ENCODE measurements at places on chromosomes 16 and 17.

DNA sequence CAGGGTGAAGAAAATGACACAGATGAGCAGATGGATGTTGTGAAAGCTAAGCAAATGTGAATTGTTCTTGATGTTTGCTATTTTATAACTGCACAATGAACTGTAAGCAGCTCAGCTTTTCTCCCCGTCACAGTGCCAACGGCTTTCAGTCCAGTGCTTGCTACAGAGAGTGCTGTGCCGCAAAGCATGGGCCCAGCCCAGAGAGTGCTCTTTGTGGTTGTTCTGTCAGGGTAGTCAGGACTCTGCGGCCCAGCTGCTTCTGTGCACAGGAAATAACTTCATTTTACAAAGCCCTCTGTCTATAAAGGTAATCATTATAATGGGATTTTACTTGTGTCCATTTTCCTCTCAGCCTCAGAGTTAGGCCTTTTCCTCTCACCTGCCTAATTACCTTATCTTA, 39.1 kb downstream of the CDRT15 start:
- DNase-seq, result no peak

GRCh38 chr17:82320956-82321927, 3.8 kb upstream of the CD7 start:
- DNase-seq, result no peak

DNA sequence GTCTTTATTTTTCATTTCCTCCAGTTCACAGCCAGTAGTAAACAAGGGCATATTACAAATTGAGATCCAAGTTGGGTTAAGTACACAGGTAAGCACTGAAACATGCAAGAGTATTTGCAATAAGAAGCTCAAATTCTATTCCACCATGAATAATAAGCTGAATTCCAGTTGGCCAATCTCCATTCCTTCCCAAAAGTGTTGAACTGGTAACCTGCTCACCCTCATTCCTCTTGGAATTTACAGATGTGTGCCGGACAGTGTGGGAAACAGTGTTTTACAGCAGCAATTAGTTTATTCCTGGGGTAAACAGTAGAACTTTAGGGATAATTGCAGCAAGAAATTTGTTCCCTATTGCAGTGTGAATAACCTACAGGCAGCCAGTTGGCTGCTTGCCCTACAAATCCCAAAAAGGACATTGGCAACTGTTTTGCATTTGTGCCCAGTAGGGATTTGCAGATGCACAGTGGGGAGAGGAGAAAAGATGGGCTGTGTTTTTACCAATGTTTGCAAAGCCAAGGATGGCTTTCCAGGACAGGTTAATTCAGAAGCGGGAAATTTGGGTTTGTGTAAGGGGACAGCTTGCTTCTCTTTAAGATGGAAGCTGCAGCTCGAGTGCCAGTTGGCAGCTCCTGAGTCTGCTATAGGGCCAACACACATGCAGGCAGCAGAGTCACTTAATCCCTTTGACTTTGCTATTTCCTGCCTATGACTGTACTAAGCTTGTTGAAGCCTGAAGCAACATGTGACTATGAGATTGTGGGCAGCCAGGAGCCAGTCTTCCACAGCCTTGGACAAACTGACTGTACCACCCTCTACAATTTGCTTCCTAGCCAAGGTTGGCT, 318.9 kb downstream of the MAP2K6 start:
- DNase-seq, result no peak

DNA sequence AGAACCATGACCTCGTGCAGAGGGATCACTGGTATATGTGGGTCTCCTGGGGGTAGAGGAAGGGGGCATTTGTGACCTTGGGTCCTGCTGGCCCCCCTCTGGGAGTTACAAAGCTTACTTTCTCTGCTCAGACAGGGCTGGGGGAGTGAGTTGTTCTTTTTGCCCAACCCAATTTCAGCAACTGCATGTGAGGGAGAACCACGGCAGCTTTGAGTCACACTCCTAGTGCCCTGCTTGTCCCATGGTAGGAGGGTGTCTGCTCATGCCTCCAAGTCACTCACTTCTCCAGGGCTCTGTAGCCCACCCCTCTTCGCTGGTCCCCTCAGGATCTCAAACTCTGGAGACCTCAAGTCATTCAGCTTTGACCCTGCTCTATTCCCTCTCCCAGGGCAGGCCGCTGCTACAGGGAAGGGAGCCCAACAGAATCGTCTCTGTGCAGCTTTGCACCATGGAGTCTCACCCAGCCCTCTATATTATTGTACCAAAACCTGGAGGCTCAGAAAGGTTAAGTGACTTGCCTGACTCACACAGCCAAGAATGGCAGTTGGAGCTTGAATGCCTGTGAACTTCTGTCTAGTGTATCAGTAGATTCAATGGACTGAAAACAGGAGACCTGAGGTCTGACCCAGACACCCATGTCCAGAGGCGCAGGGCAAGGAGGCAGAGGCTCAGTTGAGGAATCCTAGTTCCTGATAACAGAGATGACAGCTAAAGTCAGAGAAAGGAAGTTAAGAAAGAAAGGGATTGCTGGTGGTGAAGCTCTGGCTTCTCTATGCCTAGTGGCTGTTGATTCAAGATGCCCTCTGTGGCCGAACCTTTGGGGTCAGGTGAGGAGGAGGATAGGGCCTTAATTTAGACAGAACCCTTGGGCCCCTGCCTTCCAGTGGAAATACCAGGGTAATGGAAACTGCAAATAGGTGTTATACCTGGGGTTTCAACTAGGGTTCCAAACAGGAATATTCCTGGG, 14.6 kb upstream of the ETV4 start:
- DNase-seq, result no peak

DNA sequence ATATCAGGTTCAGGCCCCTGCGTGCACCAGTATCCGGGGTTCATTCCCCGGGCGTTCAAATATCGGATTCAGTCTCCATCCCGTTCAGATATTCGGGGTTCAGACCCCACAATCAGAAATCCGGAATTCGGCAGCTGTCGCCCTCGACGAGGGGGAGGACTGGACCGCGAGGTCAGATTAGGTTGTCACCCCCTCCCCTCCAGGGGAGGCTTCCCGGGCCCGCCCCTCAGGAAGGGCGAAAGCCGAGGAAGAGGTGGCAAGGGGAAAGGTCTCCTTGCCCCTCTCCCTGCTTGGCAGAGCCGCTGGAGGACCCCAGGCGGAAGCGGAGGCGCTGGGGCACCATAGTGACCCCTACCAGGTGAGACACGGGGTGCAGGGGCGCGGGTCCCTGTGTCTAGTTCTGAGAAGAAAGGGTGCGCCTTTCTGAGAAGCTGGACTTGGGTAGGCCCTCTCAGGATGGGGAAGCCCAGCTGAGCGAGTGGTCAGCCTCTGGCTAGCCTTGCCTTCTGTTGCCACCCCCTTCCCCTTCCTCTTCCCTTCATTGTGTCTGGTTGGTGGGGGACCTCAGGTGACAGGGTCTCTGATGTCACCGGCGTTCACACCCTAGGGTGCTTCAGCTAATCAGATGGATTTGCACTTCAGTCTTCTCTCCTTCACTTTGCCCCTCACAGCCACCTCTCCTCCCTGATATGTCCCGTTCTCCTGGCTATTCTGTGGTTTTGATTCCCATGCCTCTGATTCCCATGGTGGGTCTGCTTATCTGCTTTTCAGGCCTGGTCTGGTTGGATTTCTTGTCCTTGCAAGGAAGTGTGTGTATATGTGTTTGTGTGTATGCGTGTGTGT, 844 bp downstream of the TAOK2 start:
- no peak for DNase-seq

DNA sequence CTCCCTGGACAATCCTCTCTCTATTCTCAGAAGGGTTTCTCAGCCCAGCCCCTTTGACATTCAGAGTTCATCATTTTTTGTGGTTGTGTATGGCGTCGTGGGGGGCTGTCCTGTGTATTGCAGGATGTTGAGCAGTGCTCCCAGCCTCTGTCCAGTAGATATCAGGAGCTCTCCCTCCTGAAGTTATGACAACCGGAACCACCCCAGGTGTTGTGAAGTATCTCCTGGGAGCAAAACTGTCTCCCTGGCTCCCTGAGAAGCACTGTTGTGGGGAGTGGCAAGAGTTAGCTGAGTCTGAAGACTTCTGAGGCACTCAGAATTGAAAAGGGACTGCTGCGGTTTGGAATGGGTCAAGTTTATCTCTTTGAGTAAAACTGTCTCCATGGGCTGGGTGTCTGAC, 55.9 kb upstream of the MGAT5B start:
- DNase-seq, result no peak

GRCh38 chr16:881219-882097, 80.9 kb upstream of the GNG13 start:
- no peak for DNase-seq

GRCh38 chr17:28579526-28579925, 2.8 kb upstream of the ALDOC start:
- no peak for DNase-seq

DNA sequence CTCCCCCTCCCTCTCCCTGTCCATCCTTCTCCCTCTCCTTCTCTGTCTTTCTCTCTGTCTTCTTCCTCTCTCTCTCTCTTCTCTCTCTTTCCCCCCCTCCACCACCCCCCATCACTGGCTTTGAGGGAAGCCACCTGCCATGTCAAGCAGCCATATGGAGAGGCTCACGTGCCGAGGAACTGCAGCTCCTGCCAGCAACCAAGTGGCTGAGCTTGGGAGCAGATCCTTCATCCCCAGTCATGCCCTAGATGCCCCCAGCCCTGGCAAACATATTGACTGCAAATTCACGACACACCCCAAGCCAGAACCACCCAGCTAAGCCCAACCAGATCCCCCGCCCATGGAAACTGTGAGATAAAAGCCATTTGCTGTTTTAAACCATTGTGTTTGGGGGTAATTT, 40.9 kb upstream of the RBFOX3 start:
- no peak for DNase-seq

DNA sequence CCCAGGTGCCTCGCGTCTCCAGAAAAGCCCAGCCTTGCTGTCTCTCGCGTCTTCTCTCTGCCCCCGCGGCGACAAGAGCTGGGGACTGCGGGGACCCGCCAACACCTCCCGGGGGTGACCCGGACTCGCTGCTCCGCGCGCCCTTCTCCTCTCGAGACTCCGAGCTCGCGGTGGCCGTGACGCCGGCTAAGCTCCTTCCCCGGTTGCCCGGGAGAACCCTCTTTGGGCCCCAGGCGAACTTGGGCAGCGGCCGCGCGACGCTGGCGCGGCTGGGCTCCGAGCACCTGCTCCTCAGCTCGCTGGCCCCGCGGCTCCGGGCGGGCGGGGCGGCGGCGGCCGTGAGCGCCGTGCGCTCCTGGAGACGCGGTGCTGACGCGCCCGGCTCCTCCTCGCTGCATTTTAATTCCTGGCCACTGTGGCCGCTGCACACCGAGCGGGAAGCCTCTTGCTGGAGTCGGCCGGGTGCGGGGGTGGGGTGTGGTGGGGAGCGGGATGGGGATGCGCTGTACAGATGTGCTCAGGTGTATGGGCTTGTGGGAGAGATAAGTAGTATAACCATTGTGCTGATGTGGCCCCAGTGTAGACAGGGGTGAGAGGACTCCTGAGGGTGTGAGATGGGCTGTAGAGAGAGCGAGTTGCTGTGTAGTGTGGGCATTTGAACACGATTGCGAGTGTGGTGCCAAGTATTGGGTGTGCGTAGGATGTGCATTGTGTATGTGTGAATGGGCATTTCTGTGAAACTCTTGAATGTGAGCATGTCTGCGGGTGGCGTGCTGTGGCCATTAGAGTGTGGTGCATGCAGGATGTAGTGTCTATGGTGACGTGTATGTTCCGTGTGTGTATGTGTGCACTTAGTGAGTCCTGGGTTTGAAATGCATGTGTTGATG, at the start of gene ASIC2:
TSS of gene ASIC2 (minus strand) at position 315 of the 887 bp plus-strand sequence.
- DNase-seq, result no peak

DNA sequence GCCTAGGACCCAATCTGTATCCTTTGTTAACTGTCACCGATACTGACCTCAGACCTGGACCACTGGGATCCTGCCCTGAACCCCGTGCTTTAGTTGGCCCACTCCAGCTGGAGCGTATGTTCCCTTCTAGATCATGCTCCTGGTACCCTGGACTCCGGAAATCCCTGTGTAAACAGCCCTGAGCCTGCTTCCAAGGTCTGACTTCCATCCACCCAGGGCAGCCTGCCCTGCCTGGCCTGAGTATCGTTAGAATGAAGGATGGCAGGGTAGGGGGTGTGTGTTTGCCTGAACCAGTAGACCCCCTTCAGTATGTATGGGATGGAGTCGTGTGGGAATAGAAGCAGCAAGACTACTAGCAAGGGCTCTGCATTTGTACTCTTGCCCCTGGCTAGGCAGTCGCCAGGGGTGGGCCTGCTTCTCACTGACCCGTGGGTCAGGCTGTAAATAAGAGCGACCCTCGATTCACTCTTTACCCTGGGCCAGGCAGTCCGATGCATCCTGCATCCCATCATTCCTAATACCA, 691 bp upstream of the TMEM98 start:
- no peak for DNase-seq

GRCh38 chr17:2266045-2266864, 37.3 kb downstream of the SMG6 start:
- DNase-seq, result no peak

GRCh38 chr16:66569827-66570405, 3.7 kb downstream of the CMTM1 start:
- DNase-seq, result no peak

- DNase-seq, result peak; percentile 57
Measured at GRCh38 chr17:30091771-30092170, 24.8 kb upstream of the NSRP1 start.

DNA sequence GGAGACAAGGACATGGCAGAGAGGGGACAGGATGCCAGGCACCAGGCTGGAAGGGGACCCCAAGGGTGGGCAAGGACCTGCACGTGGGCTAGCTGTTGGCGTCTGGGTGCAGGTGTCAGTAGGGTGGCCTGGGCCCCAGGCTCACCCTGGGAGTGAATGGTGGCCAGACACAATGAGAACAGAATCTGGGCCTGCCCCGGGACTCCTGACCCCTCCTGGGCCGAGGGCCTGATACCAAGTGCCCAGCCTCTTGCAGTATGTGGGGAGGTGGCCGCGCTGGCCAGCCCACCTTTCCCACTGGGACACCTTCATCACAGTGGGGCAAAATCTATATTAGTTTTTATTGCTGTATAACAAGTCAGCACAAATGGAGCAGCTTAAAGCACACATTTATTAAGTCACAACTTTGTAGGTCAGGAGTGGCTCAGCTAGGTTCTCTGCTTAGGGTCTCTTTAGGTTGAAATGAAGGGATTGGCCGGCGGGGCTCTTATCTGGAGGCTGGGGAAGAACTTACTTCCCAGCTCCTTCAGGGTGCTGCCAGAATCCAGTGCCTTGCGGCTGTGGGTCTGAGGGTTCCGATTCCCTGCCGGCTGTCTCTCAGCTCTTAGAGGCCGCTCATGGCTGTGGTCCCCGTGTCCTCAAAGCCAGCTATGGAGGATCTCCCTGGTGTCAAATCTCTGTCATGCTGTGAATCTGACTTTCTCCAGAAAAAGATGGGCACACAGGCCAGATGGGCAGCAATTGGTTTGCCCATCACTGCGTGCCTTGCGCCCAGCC, 3.6 kb downstream of the PRSS33 start:
- DNase-seq, result no peak

DNA sequence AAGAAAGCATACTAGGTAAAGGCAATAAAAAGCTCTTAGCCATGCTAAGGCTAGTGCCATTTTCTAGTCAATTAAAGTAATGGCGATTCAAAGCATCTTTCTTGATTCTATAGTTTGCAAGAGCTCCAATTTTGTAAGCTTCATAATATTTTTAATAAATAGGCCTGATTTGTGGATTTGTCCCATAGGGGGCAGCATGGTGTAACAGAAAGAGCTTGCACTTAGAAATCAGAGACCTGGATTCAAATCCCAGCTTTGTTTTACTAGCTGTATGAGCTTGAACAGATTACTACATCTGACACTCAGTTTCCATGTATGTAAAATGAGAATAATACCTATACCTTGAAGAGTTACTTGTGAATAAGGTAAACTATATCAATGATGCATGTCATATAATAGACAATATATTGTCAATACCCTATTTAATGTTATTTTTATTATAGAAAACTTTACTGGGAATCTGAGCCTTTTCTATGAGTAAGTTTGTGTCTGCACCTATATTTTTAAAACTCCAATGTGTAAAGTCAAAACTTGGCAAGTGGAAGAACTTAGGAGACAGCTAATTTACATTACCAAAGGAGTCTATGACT, 93.6 kb upstream of the NOG start:
- DNase-seq, result no peak
